GM23248 (cell line): ENCODE measurements at places on chromosomes 3 and 15. TPM values are rescaled to one million over a fixed set of nuclear protein-coding genes. Genes with fewer than 3 reads are reported as not detected.

DNA sequence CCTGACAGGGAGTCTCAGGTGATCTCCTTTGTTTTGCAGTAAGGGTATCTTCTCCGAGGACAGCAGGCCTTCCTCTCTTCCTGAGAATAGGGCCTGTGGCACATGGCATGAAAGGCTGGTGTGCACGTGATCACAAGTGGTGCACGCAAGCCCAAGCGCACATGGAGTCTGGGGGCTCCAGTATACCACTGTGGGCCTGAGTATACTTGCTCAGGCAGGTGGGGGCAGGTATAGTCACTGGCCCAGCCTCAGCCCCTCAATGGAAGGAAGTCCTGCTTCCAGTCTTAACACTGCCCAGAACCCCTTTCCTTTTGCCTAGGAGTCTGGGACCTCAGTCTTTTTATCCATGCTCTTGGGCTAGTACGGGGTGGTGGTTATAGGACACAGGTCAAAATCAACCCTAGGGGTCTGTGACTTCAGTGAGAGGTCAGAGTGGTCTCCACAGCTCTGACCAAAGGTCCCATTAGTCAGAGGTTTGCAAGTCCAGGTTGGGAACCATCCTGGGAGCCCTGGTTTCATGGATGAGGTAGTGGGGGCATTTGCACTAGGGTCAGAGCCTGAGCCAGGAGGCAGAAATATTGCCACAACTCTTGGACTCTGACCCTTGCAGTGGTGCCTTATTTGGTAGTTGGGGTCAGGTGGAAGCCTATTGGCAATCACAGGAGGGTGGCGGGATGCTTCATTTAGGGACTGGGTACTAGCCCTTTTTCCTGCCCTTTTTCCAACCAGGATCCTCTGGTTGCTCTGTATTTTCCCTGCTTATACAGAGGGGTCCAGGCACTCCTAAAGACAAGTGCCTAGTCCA, 823 bp upstream of the CCDC71 start:
- no peaks in the 10 kb centered on the region; the same call in 1 of the 2 replicates for H3K36me3 ChIP-seq
- no peaks in the 10 kb centered on the region for H3K27me3 ChIP-seq
- peak overlapping the region; percentile 94 for H3K4me3 ChIP-seq

DNA sequence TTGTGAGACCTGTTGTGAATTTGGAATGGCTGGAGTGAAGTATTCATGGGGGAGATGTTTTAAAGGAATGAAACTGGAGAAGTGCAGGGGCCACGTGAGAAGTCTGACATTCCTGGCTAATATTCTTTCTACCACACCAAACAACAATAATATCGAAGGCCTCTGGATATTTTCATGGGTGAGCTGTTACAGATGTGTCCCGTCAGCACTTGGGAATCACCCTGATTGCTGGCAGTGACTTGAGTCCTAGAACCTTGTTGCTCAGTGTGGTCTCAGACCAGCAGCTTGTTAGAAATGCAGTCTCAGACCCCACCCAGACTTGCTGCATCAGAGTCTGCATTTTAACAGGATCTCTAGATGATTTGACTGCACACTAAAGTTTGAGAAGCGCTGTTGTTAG, 113.8 kb downstream of the ITPR1 start:
- no peaks in the 10 kb centered on the region for H3K36me3 ChIP-seq
- H3K4me3 ChIP-seq = no peak overlapping the region
- no peak for DNase-seq
- no peaks in the 10 kb centered on the region for H3K4me1 ChIP-seq
- H3K27ac ChIP-seq = no peak overlapping the region

Gene ZSCAN2
- 3.4 and 15.0 TPM in 2 replicates for total RNA-seq

- no peaks in the 10 kb centered on the region for H3K36me3 ChIP-seq
- DNase-seq = no peak
- H3K27ac ChIP-seq = no peak overlapping the region
- no peak overlapping the region for H3K4me3 ChIP-seq
These were observed 60.2 kb upstream of the ABHD2 start for GRCh38 chr15:89028036-89028435.

- H3K4me1 ChIP-seq = no peaks in the 10 kb centered on the region
- no peak overlapping the region for H3K27ac ChIP-seq
- no peaks in the 10 kb centered on the region for H3K36me3 ChIP-seq
- H3K27me3 ChIP-seq = no peaks in the 10 kb centered on the region
These were observed 53.6 kb upstream of the AP4E1 start for GRCh38 chr15:50854601-50855490.

DNA sequence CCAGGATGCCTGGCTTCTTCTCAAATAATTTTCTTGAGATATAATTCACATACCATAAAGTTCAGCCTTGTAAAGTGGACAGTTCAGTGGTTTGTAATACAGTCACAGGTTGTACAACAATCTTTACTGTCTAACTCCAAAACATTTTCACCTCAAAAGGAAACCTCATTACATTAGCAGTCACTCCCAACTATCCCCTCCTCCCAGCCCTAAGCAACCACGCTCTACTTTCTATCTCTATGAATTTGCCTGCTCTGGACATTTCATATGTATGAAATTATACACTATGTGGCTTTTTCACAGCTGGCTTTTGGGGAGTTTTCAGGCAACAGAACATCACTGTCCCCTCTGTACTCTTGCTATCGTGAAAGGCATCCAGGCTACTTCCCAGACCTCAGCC, 17.5 kb downstream of the TGM5 start:
- no peaks in the 10 kb centered on the region for H3K36me3 ChIP-seq
- no peak for DNase-seq
- H3K4me3 ChIP-seq = no peak overlapping the region

DNA sequence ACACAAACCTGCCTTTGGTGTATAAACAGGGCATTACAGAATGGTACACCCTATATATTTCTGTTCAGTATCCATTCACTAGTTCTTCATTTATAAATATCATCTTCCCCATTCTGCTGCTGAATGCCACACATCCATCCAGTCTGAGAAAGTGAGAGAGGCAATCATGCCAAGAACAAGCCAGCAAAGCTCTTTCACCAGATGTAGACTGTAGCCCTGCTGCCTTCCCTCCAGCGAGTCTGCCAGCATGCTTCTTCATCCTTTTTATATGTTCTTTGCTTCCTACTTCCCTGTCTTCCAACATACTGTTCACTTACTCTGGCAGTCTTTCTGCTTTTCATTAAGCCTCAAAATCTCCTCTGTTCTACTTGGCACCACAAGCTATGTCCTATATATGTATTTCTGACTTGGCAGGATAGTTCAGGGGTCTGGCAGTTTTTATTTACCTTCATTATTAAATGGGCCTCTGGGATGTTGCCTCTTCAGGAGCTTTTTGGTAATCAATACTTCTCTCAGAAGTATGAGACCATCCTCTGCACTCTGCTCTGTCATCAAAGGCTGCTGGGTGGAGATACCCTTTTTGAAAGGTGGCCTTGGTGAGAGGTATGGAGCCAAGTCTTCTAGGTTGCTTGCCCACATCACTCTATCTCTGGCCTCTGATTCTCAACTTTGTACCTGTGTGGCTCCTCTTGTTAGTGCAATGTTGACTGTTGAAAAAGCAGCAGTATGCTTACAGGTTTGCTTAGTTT, 48.6 kb downstream of the CHP1 start:
- H3K27ac ChIP-seq = no peak overlapping the region
- H3K4me3 ChIP-seq = no peak overlapping the region
- no peaks in the 10 kb centered on the region for H3K27me3 ChIP-seq
- H3K36me3 ChIP-seq = peaks cover 5% of the 10 kb centered on the region; the same call in 1 of the 2 replicates

DNA sequence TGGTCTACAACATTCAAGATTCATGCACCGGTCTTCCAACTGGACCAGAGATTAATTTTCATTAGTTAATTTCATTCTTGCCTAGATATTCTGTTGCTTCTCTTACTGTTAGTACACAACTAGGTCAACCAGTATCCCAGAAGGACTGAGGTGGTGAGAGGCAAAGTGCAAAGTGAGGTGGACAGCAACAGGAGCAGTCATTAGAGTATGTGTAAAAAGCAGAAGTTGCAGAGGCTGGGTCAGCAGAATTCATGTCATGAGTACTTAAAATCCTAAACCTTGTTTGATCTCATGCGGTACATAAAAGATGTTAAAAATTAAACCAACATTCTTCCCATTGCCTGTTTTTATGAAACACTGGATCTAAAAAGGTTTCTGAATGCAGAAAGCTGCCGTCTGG, 46.7 kb downstream of the PARP14 start:
- no peak overlapping the region for H3K27ac ChIP-seq
- no peaks in the 10 kb centered on the region for H3K4me1 ChIP-seq
- no peak overlapping the region for H3K4me3 ChIP-seq
- H3K27me3 ChIP-seq = no peaks in the 10 kb centered on the region

Gene SEMA3G
- not detected in 2 replicates for total RNA-seq

DNA sequence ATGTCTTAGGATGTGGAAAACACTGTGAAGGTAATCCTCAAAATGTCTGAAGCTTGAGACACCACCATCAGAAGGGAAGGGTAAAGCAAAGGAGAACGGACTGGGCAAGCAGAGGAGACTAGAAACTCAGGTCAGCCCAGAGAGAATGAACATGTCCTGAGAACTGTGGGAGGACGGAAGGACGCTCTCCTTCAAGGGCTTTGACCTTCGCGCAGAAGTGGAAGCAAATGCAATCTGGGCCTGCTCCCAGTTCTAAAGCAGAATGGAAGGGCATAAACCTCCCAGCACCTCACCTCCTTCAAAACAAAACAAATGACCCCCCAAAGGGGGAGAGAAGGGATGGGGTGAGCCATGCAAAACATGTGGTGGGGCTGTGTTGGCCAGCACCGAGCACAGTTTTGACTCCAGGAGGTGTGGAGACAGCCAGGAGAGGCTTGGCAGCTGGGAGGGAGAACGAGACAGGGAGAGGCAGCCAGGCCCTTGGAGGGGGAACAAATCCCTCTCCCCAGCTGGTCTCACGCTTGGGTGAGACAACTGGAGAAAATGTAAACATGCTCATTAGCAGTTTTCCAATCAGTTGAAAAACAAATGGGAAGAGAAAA, 222.4 kb upstream of the WNT5A start:
- H3K27me3 ChIP-seq = no peaks in the 10 kb centered on the region
- no peak overlapping the region for H3K4me3 ChIP-seq
- H3K27ac ChIP-seq = no peak overlapping the region
- peaks cover 8% of the 10 kb centered on the region for H3K4me1 ChIP-seq

- no peaks in the 10 kb centered on the region for H3K4me1 ChIP-seq
- no peak for DNase-seq
- no peaks in the 10 kb centered on the region for H3K27me3 ChIP-seq
- no peak overlapping the region for H3K4me3 ChIP-seq
- no peaks in the 10 kb centered on the region for H3K36me3 ChIP-seq
These were observed 17.1 kb downstream of the TNFSF10 start for GRCh38 chr3:172506094-172506493.

DNA sequence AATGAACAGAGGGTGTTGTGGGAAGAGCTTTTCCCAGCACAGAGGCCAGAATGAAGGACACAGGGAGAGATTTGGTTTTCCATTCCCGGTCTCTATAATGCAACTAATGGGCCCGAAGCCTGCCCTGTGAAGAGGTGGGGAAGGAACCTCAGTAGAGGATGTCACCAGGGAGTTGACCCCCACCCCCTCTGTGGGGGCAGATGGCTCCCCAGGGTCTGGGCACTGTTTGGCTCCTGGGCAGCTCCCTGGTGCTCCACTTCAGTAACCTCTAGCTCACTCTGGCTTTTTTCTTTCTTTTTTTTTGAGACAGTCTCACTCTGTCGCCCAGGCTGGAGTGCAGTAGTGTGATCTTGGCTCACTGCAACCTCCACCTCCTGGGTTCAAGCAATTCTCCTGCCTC, 109.1 kb upstream of the DLG1 start:
- H3K36me3 ChIP-seq = no peaks in the 10 kb centered on the region
- H3K4me3 ChIP-seq = no peak overlapping the region
- no peaks in the 10 kb centered on the region for H3K4me1 ChIP-seq
- DNase-seq = no peak
- H3K27ac ChIP-seq = no peak overlapping the region

DNA sequence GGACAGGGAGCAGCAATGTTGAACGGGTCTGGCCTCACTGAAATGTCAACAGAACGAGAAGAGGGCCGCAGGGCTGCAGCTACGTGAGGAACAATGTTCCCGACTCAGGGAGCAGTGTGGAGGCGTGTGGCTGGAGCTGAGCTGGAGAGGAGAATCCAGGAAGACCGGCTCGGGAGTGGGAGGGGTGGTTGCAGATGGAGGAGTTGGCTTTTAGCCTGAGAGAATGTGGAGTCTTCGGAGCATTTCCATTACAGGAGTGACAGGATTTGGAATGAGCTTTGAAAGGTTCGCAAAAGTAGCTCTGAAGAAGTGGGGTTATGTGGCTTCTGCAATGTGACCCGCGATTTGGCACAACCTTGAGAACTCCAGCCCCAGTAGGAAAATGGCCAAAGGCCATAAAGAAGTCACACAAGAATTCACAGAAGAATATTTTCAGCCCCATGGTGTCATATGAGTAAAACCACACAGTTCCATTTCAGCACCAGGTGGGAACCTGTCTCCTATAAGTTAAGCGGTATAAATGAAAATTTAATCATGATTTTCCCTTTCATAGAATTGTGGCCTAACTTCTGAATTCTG, 78.8 kb upstream of the NSMCE3 start:
- H3K27me3 ChIP-seq = no peaks in the 10 kb centered on the region; the same call in 1 of the 2 replicates
- no peaks in the 10 kb centered on the region for H3K36me3 ChIP-seq
- no peak overlapping the region for H3K4me3 ChIP-seq

DNA sequence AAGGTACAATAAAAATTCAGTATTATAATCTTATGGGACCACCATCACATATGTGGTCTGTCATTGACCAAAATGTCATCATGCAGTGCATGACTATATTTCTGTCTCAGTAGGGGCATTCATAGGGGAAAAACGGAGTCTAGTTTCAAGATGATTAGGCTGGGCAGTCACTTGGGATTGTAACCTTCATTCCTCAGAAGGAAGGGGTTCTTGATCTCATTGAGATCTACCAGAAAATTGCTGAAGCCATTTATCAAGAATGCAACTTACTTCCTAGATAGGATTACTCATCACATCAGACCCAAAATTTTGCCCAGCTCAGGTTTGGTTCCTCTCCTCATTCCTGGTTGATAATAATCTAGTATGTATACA, 37.3 kb downstream of the BTD start:
- H3K27ac ChIP-seq = peak overlapping the region; percentile 35
- H3K4me1 ChIP-seq = peaks cover 49% of the 10 kb centered on the region
- no peak overlapping the region for H3K4me3 ChIP-seq
- DNase-seq = peak; percentile 39

Gene COLQ
- 0.32 and 1.1 TPM in 2 replicates for total RNA-seq
